Occipital lobe (tissue), 3 donors: ENCODE measurements at places on chromosomes 2 and 18. TPM values are rescaled to one million over a fixed set of nuclear protein-coding genes. Genes with fewer than 3 reads are reported as not detected.

The HRH4 gene
- not detected for total RNA-seq

The ITGA4 gene
- total RNA-seq = 8.7 TPM

The CDH20 gene
- 7.3 TPM for total RNA-seq

The PLCD4 gene
- 0.31 TPM for total RNA-seq

The NAT8 gene
- not detected for total RNA-seq

The STARD7 gene
- total RNA-seq = 165 TPM

The ZEB2 gene
- total RNA-seq = 430 TPM

The FTCDNL1 gene
- total RNA-seq = 3.3 TPM

The FOXD4L1 gene
- total RNA-seq = 0.31 TPM

The RMC1 gene
- 37.0 TPM for total RNA-seq

The DNAJC5G gene
- not detected for total RNA-seq

The TMEM198 gene
- total RNA-seq = 14.0 TPM

The SPHKAP gene
- total RNA-seq = 21.2 TPM

The SERPINB4 gene
- total RNA-seq = not detected

The MAP2 gene
- total RNA-seq = 681 TPM

The ANKRD29 gene
- 1.2 TPM for total RNA-seq

The CTNNA2 gene
- total RNA-seq = 261 TPM

The FMNL2 gene
- 114 TPM for total RNA-seq

The APLF gene
- 12.3 TPM for total RNA-seq

The SLC11A1 gene
- total RNA-seq = 1.7 TPM

The CYTIP gene
- 5.1 TPM for total RNA-seq
